Ascending aorta (tissue), 2 donors: ENCODE measurements at places on chromosomes 7 and 10. TPM values are rescaled to one million over a fixed set of nuclear protein-coding genes. Genes with fewer than 3 reads are reported as not detected.

- no peak for DNase-seq
Observed at GRCh38 chr10:78199005-78199725, 165.5 kb downstream of the RPS24 start.

GRCh38 chr10:114751856-114752255 is 69.7 kb upstream of the FHIP2A start:
- no peak for DNase-seq

GRCh38 chr10:97590748-97591495 is 1.4 kb downstream of the C10orf62 start:
- DNase-seq, result no peak

DNA sequence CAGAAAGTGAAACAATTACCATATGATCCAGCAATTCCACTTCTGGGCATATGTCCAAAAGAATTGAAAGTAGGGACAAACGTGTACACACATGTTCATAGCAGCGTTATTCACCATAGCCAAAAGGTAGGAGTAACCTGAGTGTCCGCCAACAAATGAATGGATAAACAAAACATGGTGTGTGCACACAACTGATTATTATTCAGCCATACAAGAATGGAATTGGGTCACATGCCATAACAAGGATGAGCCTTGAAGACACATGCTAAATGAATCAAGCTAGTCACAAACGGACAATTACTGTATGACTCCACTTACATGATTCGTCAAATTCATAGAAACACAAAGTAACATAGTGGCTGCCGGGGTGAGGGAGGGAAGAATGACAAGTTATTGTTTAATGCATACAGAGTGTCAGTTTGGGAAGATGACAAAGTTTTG is 4.1 kb upstream of the OIT3 start:
- no peak for DNase-seq

DNA sequence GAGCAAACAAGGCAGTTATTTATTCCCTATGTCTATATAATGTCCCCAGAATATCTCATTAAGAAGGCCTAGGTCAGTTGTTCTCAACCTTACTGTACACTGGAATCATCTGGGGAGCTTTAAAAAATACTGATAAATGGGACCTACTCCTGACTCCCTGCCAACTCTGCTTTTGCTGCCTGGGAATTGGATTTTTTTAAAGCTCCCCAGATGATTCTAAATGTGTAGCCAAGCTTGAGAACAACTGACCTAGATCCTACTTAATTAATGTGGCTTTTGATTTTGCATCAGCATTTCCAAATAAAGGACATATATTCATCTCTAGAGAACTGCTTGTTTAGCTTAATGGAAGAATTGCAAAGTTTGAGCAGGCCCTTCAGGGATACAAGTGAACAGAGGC is 91.7 kb upstream of the HPS1 start:
- no peak for DNase-seq

DNA sequence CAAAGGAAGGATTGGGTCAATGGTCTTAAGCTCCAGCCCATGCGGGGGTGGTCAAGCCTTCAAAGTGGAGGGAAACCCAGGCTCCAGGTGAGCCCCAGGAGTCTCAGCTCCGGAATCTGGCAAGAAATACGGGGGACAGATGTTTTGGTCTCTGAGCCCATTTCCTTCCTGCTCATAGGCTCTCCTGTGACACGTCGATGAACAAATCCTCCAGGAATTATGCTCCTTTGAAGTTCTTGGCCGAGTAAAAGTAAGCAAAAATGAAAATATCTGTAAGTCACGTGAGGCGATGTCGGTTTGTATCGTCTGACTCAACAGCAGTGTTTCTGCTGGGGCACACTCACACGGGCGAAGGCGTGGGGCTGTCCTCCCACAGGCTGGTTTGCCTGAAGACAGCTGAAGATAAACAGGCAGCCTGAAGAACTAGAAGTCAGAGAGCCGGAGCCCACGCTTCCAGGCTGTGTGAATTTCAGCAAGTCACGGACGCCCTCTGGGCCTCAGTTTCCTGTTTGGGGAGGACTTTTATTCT is 52.6 kb upstream of the SMNDC1 start:
- DNase-seq, result no peak

GRCh38 chr10:82378146-82378545 is 503.2 kb downstream of the NRG3 start:
- no peak for DNase-seq

- DNase-seq, result no peak
Observed at GRCh38 chr10:28378986-28379585, 76.2 kb upstream of the MPP7 start.

DNA sequence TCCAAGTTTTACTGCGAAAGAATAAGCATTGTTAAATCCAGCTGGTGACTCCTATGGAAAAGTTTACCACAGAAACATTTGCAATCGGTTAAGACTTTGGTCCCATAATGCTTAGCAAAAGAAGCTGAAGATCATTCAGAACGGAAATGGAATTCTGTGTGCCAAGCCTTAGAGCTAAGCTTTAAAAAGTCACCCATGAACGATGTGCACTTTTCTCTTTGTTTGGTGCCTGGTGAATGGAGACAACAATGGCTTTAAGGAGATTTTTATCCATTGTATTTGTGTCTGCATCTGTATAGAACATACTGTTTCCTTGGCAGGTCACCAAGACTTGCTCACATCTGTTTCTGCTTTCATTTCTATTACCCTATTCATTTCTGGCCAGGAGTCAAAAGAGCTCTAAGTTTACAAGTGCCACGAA is 26.3 kb upstream of the COL1A2 start:
- DNase-seq, result no peak

DNA sequence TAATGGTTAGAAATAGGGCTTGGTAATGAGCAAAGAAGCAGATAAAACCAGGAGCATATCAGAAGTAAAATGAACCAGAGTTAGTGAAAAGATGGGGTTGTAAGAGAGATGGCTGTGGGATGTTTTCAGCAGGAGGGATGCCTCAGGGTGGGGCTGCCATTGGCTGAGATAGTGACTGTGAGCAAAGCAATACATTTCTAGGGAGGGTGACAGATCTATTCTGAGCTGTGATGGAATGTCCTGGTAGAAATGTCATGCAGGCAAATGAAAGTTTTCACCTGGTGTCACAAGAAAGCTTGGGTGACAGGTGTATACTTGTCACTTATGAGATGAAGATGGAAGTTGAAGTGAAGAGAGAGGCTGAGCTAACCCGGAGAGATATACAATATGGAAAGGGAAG is 435.9 kb downstream of the TNS3 start:
- no peak for DNase-seq

- DNase-seq, result no peak
Observed at GRCh38 chr7:81053623-81054022, 134.8 kb upstream of the SEMA3C start.

GRCh38 chr7:30778255-30779025 is 7.2 kb downstream of the MINDY4 start:
- no peak for DNase-seq

- DNase-seq, result no peak
Observed at GRCh38 chr7:6228361-6229229, 43.8 kb downstream of the CYTH3 start.

DNA sequence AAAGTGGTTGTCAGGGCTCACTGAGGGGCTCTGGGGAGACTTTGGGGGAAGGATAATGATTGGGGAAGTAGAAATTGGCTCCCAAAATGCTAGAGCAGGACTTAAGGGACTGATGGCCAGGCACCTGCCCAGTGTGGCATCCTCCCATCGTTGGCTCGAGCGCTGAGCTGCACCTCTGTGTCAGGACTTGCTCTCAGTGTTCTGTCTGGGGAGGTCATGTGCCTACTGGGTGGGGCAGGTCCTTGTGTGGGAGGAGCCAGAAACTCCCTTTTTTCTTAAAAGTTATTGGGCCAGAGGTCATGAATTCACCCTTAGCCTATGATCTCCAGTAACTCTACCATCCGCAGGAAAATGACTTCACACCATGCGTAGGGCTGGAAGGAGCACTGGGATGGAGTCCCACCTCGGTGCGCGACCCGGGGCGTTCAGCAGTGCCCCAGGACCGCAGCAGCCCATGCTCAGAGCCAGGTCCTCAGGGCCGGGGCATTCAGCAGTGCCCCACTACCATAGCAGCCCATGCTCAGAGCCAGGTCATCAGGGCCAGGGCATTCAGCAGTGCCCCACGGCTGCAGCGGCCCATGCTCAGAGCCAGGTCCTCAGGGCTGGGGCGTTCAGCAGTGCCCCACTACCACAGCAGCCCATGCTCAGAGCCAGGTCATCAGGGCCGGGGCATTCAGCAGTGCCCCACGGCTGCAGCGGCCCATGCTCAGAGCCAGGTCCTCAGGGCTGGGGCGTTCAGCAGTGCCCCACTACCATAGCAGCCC is 221.9 kb downstream of the EBF3 start:
- no peak for DNase-seq

DNA sequence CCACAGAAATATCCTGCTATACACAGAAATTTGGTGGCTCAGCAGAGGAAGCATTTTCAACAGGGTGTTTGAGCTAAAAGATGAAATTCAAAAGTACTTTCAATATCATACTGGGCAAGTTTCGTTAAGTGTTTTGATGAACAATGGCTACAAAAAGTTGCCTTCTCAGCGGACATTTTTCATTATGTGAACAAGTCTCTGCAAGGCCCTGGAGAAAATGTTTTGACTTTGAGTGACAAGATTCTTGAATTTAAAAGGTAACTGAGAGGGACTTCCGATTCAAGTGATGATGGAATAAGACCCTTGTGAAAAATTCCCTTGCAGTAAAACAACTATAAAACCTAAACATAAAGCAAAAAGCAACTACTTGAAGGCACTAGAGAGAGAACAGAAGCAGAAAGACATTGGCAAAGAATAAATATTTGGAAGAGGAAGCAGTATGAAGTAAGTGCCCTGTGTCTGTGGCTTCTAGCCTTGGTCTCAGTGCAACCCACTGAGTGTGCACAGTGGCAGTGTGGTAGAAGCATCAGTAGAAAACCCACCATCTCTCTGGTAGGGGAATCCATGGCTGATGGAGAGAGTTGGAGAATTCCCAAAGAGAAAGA is 62.5 kb upstream of the NAMPT start:
- DNase-seq, result no peak

DNA sequence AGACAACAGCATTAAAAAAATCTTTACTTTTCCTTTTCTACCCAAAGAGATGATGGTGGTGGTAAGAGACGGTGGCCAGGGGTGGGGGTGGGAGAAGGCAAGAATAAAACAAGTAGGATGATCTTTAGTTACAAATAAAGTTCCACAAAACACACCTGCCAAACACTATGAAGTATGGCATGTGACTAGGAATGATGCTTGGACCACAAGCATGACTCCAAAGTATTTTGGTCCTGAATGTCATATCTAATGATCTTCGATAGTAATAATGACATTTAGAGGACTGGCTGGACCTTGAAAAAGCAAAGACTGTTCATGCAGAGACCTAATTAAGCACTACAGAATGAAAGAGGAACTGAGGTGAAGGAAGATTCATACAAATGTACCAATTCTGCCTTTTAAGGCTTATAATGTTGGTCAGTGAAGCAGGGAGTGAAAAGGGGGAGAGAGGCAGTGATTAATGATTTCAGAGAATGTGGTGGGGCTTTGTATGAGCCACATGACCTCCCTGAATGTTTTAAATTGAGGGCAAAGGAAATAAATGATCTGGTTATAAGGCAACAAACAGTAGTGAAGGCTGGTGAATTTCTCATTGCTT is 29.6 kb upstream of the DKK1 start:
- DNase-seq, result no peak

- no peak for DNase-seq
Observed at GRCh38 chr7:3806516-3806915, 505.5 kb downstream of the SDK1 start.

- DNase-seq, result no peak
Observed at GRCh38 chr10:97547962-97548361, 24.6 kb upstream of the ANKRD2 start.

- DNase-seq, result no peak
Observed at GRCh38 chr7:101166909-101167644, 1.7 kb upstream of the VGF start.

DNA sequence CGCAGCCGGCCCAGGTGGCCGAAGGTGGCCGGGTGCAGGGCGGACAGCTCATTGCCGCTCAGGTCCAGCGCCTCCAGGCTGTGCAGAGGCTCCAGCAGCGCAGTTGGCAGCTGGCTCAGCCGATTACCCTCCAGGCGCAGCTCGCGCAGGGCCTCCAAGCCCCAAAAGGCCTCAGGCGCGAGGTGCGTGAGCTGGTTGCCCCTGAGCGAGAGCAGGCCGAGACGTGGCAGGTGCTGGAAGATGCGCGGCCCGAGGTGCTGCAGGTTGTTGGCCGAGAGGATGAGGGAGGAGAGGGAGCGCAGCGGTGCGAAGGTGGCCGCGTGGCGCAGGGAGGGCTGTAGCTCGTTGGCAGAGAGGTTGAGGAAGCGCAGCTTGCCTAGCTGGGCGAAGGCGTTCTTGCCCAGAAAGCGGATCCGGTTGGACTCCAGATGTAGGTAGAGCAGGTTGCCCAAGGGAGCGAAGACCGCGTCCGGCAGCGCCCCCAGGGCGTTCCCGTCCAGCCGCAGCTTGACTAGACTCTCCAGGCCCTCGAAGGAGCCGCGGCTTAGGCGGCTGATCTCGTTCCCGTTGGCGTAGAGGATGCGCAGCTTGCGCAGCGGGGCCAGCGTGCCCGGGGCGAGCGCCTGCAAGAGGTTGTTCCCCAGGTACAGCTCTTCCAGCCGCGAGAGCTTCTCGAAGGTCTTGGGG is 923 bp downstream of the TRIL start:
- no peak for DNase-seq

DNA sequence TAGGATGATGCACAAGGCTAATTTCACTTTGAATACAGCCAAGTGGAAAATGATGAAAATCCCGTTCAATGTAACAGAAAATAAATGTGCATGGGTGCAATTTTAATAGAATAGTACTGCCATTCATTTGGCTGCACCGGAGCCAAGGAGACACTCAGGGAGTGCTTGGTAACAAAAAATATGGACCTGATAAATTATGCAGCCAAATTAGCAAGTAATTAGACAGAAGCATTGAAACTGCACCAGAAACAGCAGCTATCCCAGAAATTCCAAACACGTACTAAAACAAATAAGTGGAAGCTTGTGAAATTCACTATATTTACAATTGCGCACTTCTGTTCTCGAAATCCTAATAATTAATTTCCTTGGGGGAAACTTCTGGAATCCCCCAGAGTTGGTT is 31.5 kb downstream of the ST8SIA6 start:
- no peak for DNase-seq

- DNase-seq, result no peak
Observed at GRCh38 chr7:134747326-134747725, 32.1 kb upstream of the CALD1 start.

Gene NRG3
- 1.6 TPM for total RNA-seq

Gene SPDYE2B
- not detected for total RNA-seq

Gene WNT16
- total RNA-seq, result not detected

Gene BTBD16
- total RNA-seq, result not detected

Gene CAMK1D
- total RNA-seq, result 4.2 TPM

Gene DGKB
- total RNA-seq, result not detected

Gene RBP4
- total RNA-seq, result 58.0 TPM

Gene SUN3
- not detected for total RNA-seq

Gene RSPH10B2
- not detected for total RNA-seq

Gene C10orf95
- total RNA-seq, result not detected

Gene NAT16
- total RNA-seq, result not detected

Gene ACTL6B
- total RNA-seq, result not detected

Gene TSPAN33
- total RNA-seq, result 8.1 TPM

Gene FAM53B
- 52.5 TPM for total RNA-seq

Gene TBX20
- not detected for total RNA-seq
